CD4-positive, alpha-beta T cell treated with Interleukin-15 for 4 hours (primary cell): ENCODE measurements at places on chromosomes 7 and 10.

GRCh38 chr10:88195841-88196240 lies 332.4 kb downstream of the PTEN start:
- DNase-seq = no peak

- DNase-seq = no peak
Measured at GRCh38 chr10:26960308-26960707, 99.5 kb upstream of the ABI1 start.

- DNase-seq = no peak
Measured at GRCh38 chr10:112213098-112213823, 29.7 kb upstream of the GPAM start.

- DNase-seq = no peak
Measured at GRCh38 chr10:116836083-116836482, 13.2 kb upstream of the ENO4 start.

DNA sequence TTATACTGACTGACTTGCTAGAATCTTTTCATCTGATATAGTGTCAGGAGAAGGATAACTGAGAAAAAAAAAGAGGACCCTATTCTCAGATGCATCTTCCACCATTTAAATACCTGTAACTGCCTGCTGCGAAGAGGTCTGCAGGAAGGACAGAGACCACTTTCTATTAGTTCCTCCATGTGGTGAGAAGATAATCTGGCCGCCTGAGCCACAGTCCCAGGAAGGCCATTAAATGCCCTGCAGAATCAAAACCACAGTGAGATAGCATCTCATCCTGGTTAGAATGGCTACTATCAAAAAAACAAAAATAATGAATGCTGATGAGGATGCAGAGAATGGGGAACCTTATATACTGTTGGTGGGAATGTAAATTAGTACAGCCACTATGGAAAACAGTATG lies 19.9 kb upstream of the IFIT1B start:
- DNase-seq = no peak

DNA sequence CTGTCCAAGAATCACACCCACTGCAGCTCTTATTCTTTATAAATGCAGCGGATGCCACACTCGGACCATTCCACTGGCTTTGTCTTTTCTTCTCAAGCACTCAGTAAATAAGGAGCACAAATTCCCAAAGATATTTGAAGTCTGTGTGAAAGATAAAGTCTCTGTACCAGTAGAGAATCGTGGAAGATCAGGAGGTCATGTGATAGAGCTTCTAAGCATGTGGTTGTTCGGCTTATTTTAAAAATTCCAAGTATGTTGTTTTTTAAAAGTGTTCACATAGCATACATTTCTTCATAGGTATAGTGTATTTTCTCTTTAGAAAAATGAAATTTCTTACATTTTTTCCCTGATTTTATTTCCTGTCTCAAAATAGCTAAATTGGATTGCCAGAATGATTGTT lies 75.8 kb downstream of the NOC3L start:
- no peak for DNase-seq

DNA sequence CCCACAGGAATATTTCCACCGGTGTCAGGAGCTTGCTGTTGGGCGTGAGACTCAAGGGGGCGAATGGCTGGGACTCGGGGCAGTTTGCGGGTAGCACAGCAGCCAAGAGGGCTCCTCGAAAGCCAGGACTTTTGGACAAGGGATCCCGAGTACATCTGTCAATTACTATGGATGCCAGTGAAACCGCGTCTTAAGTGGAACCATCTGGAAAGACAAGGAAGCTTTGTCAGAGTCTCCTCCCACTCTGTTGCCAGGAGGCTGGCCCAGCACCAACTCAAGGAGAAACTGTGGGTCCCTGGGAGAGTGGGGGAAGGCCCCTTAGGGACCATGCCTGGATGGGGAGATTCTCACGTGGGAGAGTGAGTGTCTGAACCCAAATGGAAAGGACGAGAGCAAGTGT lies 57.1 kb downstream of the C10orf143 start:
- no peak for DNase-seq

GRCh38 chr7:131900785-131901287 lies 344.4 kb upstream of the PODXL start:
- no peak for DNase-seq

- DNase-seq = no peak
Measured at GRCh38 chr7:38025815-38026214, 105.4 kb downstream of the EPDR1 start.

GRCh38 chr7:101622609-101623173 lies 6.4 kb downstream of the MYL10 start:
- no peak for DNase-seq

DNA sequence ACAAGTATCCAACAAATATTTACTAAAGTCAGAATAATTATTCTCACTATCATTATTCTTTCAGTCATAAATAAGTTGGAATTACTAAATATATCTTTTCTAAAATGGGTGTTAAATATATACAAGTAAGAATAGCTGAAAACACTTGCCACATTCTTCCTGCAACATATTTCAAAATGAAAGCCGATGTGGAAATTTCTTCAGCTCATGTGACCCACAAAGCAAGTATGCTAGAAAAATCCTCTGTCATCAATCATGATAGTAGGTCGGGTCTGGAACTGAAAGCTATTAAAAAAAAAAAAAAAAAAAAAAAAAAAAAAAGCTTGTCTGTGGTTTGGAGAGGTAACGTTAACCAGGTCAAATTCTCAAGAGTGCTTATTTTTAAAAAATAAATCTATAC lies 344.7 kb downstream of the NEBL start:
- DNase-seq = no peak

GRCh38 chr10:86367152-86367951 lies 757 bp upstream of the GRID1 start:
- DNase-seq = no peak

- no peak for DNase-seq
Measured at GRCh38 chr7:34759477-34760125, 101.6 kb downstream of the NPSR1 start.

DNA sequence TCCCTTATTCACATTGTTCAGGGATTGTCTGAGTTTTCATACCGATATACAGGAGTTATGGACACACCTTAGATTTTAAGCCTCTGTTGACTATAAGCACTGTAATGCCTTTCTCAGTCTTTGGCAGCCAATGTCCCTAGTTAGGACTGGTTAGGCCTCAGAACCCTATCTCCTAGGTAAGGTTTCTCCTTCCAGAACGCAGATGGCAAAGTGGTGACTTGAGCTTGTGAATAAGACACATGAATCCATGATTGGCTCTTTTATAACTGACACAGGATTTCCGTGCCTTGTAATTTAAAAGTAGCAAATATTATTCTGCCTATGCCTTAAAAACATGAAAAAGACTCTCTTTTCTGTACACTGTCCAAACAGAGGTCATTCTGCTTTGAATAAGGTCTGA lies 12.5 kb upstream of the RNF148 start:
- no peak for DNase-seq

DNA sequence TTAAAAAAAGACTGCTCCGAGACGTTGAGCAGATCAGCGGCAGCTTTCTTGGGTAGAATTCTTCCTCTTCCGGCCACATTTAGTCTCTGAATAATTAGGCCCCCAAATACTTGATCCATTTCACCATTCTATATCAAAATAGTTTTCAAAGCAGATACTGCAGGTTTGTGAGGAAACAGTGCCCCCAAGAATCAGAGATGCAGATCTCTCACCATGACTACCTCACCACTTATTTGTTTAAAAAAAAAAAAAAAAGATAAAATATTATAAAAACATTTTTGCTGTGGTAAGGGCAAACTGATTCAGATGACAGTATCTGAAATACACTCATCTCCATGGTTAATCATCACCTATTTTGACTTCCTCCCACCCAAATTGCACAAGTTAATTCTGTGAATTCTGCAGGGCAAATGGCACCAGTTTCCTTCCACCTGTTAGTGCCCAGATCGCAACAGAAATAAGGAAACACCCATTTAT lies 210.4 kb downstream of the FAM107B start:
- peak; percentile 89 for DNase-seq

- DNase-seq = no peak
Measured at GRCh38 chr7:43528576-43529354, 54.1 kb upstream of the STK17A start.

- DNase-seq = no peak
Measured at GRCh38 chr7:151080067-151080521, 515 bp downstream of the FASTK start.

DNA sequence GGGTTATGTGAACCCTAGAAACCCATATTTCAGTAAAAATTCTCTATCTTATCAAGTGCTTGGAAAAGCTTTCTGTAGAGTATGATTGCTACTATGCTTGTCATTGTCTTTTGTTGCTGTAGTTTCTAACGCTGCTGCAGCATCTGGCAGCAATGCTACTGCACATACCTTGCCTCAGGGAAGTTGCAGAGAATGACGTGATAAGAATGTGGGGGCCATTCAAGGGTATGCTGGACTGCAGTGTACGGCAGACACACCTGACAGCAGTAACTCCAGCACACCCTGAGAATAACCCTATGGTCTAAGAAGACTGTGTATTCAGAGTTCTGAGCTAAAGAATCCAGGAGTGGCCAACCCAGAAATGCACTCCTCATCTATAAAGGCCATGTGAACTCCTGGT lies 20.5 kb downstream of the TRIM4 start:
- DNase-seq = no peak

GRCh38 chr7:77242554-77242953 lies 42.9 kb upstream of the FGL2 start:
- DNase-seq = no peak

- no peak for DNase-seq
Measured at GRCh38 chr7:96833676-96834453, 124.2 kb upstream of the SEM1 start.

DNA sequence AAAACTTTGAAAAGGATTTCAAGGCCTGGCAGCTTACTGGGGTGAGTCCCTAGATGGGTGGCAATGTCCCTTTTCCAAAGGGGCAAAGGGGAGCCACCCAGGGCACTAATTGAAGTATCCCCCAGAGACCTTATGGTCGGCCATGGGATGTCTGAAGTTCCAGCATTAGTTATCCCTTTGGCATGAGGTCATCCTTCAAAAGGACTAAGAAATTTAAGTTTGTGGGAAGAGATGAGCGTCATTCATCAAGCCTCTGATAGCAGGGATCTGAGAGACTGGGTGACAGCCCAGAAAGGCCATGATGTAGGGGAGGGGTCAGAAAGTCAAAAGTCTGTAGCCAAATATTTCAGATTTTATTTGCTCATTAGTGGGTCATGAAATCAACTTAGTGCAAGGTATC lies 195.3 kb downstream of the ZNF438 start:
- no peak for DNase-seq

DNA sequence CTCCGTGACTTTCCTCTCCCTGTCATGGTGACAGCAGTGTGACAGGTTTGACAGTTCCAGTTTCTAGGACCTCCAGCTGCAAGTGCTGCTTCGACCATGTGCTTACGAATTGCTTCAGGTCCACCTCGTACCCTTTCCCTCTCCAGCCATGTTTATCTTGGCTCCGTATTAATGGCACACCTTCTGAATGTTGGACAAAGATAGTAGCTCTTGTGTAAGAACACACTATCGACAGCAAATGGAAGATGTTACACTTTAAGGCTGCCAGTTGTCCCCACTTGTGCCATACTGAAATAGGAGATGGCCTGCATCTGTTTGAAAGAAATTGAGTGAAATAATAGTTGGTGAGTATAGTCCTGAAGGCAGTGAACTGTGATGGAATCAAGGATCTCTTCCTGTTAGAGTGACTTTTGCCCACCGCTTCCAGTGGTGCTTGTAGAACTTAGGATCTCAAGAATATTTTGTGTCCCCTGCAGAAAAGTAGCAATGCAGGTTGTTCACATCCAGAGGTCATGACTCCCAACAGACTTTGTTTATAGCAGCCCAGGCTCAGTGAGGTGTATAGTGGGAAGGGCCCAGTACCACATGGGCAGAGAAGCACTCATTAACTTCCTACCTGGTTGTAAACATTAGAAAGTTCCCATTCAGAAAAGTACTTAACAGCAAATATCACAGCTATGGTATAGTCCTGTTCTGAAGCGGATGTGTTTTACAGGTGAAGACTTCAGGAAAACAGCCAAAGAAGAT lies 629.7 kb upstream of the GALNT17 start:
- no peak for DNase-seq

DNA sequence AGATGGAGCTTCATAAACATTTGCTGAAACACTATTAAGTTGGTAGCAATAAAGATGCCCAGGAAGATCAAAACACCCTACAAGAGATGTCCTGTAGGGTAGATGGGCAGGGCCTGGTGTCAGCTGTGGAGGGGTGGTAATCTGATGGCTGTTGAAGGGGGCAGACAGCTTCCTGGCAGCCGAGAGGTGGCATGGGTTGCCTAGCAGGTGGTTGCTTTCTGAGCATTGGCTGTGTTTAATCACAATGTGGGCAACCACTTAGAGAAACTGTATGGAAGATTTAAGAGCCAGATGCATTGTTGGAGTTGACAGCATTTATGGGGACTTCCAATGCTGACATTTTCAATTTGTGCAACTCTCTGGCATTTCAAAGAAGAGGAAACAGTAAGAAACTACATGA lies 79.9 kb upstream of the SLC26A5 start:
- no peak for DNase-seq

DNA sequence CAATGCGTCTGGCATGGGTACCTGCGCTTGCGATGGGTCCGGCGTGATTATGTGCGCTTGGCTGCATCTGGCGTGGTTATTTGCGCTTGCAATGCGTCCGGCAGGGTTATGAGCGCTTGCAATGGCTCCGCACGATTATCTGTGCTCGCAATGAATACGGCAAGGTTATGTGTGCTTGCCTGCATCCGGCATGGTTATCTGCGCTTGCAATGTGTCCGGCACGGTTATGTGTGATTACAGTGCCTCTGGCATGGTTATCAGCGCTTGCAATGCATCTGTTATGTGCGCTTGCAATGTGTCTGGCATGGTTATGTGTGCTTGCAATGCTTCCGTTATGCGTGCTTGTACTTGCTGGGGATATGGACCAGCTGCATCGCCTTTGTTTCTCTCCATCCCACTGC lies 37.7 kb downstream of the RBAK start:
- DNase-seq = no peak

DNA sequence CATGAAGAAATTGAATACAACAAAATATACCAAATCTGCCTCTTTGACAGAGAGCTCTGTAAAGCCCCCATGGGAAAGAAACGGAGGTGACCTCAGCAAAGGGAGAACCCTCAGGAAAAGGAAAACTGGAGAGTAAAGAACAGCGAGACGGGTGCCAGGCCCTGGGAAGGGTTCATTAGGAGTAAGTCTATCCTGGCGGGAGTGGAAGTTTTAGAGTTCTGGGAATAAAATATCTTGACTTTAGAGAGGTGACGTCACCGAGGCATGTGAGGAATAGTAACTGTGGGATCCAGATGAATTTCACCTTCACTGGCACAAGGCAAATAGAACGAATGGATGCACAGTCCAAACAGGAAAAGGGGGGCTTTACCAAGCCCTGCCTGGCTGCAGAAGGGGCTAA lies 362.8 kb upstream of the IGFBP3 start:
- no peak for DNase-seq
